ENCODE measurements at places on chromosomes 11 and 22.

- DNase-seq, result no peak
Observed at GRCh38 chr11:35288817-35289541, 130.4 kb downstream of the SLC1A2 start.

GRCh38 chr11:74970852-74971395, 17.8 kb upstream of the NEU3 start:
- no peak for DNase-seq

- no peak for DNase-seq
Observed at GRCh38 chr11:28104984-28105383, 3.0 kb downstream of the KIF18A start.

GRCh38 chr11:35009191-35009943, 92.9 kb downstream of the PDHX start:
- DNase-seq, result no peak

GRCh38 chr22:48575618-48576332, 1251.9 kb downstream of the BRD1 start:
- no peak for DNase-seq
